ENCODE measurements at places on chromosomes 1 and 21.

DNA sequence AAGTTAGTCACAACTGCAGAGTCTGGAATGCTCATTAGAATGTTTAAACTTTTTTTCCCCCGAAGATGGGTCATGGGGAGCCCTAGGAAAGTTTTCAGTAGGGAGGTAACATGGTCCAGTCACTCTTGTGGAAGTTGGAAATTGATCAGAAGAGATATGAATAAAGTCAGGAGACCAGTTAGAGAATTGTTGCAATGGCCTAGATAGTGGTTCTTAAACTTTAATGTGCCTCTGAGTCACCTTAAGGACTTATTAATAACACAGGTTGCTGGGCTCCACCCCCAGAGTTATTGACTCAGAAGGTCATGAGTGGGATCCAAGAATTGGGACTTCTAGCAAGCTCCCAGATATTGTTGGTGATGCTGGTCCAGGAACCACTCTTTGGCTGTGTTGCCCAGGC, 3.2 kb upstream of the TFAP2E start:
- DNase-seq: no peak

DNA sequence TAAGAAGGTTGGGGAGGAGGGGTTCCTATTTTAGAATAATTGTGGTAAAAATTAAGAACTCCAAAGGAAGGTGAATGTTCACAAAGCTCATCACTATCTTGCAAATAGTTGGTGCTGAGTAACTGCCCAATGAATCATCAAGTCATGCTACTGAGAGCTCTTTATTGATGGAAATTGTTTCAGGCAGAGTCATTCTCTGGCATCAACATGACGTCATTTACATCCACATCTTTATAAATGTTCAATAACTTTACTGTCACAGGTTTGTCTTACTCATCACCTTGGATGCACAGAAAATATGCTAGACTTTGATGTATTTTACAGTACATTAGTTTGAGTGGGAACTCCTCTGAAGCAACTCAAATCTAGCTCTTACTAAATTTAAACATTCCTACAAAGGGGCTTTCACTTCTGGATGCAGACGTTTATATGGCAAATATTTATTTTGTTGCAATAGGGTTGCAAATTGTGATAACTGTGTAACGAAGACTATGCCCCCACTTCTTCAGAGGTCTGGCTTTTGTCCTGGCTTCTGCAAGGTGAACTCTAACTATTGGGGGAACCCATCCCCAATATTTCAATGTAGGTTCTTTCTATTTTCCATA, 273.7 kb upstream of the AJAP1 start:
- no peak for DNase-seq

DNA sequence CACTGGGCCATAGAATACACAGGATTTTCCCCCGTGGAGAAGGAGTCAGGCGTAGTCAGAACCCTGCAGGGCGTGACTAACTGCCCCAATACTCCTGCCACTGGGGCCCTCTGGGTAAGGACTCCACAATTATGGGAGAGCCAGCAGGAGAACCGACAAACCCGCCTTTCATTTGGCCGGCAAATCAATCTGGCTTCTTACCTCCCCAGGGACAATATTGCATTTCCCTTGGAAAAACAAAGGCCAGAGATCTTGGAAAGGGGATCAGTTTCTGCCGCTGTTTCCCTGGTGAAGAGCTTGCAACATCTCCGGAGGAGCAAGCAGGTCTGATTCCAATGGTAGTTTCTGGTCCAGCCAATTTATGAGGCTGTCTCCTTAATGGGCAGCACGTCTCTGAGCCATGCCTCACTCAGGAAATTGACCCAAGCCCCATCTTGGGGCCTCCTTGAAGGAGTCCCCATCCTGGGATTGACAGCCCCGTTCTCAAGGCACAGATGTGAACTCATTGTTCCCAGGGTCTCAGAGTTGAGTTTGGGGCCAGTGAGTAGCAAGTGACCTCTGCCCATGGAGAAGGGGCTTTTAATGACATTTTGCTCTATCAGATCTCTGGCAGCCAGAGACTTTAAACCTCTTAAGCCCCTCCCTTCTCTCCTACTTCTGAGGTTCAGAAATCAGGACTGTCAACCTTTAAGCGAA, 4.3 kb downstream of the TRABD2B start:
- DNase-seq: no peak

- no peak for DNase-seq
Observed at GRCh38 chr1:237894131-237894530, 3.4 kb upstream of the ZP4 start.

DNA sequence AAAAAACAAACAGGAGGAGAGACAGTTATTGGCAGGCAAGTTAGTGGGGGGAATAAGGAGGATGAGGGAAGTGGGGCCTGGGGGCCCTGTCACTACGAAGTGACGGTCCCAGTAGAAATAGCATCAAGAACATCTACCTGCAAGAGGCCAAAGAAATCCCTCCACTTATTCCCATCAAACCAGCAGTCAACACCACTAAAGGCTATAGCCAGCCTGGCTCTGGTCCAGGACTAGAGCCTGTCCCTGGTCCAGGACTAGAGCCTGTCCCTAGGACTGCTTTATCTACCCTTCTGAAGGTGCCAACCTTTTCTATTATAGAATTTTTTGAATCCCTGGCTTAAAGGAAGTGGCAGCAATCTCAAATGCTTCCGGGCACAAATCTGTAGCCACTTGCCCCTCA, 3.2 kb downstream of the KLF18 start:
- no peak for DNase-seq

DNA sequence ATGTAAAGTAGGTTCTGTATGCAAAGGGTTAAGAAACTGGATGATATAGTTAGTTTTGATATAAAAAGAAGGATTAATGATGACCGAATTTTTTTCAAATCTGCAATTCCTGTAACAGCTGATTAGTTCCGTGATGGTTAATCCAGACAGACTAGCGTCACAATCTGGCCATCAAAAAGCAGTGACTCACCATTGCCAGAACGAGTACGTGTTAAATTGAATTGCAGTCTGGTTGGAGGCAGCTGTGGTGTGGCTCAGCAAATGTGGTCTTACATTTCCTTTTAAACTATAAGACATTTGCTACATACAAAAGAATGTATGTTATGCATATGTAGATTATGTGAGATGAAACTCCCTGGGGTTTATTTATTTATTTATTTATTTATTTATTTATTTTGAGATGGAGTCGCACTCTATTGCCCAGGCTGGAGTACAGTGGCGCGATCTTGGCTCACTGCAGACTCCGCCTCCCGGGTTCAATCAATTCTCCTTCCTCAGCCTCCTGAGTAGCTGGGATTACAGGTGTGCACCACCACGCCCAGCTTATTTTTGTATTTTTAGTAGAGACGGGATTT, 139.8 kb downstream of the RYR2 start:
- DNase-seq: no peak

GRCh38 chr1:2905356-2905755, 103.9 kb upstream of the TTC34 start:
- no peak for DNase-seq

DNA sequence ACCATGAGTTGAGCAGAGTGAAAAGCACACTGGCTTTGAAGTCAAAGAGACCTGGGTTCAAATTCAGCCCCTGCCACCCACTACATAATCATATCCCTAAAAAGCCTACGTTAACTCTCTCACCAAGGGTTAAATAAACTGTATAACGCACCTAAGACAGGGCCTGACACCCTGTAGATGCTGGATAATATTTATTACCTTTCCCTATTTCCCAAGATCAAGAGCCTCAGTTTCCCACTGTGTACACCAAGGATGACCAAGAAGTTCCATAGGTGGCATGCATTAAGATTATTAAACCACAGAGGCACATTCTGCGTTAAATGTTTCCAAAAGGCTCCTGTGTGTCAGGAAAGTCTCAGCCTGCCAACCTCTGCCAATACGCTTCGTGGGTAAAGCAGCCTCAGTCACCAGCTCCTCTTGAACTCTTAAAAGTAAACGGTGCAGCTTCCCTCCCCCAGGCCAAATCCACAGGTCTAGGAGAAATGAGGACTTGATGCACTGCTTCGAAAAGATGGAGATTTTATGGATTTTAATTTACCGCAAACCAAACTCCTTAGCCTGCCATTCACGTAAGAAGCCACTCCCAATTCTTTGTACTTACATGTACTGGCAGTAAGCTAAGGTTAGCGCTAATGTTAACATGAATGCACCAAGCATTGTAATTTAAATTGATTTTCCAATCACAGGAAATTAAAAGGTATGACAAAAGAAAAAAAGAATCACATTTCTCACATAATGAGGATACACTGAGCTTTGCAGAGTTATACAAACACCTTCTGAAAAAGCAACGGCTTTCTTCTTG, 2.6 kb downstream of the USP24 start:
- no peak for DNase-seq

- DNase-seq: no peak
Observed at GRCh38 chr21:10464975-10465374, 56.4 kb upstream of the TPTE start.

DNA sequence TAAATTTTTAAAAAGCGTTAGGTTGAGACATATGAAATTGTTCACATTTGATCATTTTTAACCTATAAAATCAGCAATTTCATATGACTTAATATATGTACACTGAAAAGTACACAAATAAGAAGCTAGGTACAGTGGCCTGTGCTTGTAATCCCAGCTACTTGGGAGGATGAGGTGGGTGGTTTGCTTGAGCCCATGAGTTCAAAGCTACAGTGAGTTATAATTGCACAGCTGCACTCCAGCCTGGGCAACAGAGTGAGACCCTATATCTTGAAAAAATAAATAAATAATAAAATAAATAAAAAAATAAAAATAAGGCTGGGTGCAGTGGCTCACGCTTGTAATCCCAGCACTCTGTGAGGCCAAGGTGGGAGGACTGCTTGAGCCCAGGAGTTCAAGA, 5.2 kb upstream of the EPB41 start:
- DNase-seq: no peak

GRCh38 chr21:41621513-41621912, 113.6 kb upstream of the TMPRSS2 start:
- no peak for DNase-seq

DNA sequence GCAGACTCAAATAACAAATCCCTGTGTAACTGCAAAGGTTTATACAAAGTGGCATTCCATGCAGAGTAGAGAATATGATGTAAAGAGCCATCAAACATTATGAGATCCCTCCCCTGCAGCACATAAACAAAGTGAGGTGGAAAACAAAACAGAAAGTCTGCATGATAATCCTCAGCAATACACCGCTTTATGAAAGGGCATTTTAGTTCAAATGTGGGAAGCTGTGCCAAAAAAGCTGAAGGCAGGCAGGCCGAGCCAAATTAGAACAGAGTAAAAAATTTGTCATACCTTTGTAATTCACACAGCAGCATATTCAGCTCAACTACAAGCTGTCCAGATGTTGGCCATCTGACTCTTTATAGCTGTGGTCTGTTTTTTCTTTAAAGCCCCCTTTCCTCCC, 113.5 kb downstream of the LHX9 start:
- DNase-seq: no peak

- DNase-seq: no peak
Observed at GRCh38 chr1:109061183-109061582, 14.6 kb downstream of the TAF13 start.

DNA sequence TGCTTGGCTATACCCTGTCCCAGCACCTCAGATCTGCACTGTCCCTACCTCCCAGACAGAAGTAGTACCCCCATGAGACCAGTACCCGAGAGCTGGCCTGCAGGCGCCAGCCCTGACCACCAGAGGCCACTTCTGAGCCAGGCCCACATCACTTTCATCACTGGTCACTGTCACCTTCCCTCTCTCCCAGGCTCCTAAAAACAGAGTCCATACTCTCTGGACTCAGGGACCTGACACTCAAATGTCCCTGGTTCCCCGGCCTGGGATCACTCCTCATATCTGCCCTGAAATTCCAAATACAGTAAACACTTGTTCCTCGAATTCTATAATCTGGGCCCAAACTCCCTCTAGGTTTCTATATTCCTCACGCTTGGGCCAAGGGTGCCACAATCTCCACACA, 18.7 kb downstream of the TMEM53 start:
- no peak for DNase-seq

DNA sequence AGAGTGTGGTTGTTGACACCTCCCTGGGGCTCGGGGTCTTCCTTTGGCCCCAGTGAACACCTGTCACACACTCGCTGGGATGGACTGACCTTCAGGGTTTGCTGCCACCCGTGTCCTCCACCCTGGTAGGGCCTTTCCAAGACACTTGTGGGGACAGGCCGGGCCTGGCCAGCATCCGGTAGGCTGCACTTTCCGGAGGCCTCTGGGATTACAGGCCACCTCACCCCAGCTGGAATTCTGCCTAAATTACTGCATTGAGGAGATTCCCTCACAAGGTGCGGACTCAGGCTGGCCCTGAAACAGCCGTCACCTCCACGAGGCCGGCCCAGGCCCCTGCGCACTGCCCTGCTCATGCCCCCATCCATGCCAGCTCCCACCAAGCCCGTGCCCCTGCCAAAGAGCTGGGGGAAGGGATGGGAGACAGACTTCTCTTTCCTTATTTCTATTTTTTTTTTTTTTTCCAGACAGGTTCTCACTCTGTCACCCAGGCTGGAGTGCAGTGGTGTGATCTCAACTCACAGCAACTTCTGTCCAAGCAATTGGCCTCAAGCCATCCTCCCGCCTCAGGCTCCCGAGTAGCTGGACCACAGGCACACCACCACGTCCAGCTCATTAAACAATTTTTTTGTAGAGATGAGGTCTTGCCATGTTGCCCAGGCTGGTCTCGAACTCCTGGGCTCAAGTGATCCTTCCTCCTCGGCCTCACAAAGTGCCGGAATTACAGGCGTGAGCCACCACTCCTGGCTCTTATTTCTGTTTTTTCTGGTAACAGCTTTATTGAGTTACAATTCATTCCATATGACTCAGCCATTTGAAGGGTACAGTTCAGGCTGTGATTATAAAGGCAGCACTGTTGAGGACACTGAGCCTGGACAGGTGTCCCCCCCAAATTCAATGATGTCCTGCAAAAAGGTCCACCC, 11.3 kb downstream of the CSTB start:
- no peak for DNase-seq

DNA sequence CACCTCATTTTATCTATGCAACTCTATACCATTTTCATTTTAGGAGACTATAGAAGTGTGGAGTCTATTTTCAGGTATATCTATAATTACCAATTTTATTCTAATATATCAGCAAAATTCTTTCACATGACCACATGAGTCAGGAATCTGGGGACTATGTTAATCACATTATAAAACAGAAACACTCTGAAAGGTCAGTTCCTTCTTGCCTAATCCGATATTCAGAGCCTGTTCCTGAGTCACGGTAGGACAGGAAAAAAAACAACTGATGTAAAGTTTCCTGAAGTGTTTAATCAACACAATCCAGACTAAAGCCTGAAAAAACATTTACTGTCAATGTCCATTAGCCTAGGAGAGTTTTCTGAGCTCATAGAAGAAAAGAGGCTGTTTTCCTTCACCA, 1902.3 kb downstream of the NCAM2 start:
- DNase-seq: no peak

- DNase-seq: no peak
Observed at GRCh38 chr21:25552856-25553255, 54.4 kb downstream of the MRPL39 start.

GRCh38 chr1:65179148-65179547, 31.1 kb downstream of the AK4 start:
- DNase-seq: no peak

- no peak for DNase-seq
Observed at GRCh38 chr1:51482881-51483280, 36.2 kb downstream of the EPS15 start.

- DNase-seq: no peak
Observed at GRCh38 chr1:89698624-89699023, 65.7 kb downstream of the LRRC8C start.

- no peak for DNase-seq
Observed at GRCh38 chr21:30579346-30579745, 10.9 kb downstream of the KRTAP22-2 start.
